ENCODE measurements at places on chromosomes 1 and 21.

GRCh38 chr1:234970401-234970730 lies 158.3 kb downstream of the TOMM20 start:
- DNase-seq, result no peak

GRCh38 chr1:89540406-89540970 lies 15.9 kb downstream of the LRRC8B start:
- DNase-seq, result no peak

- no peak for DNase-seq
Measured at GRCh38 chr1:153395776-153396175, 4.9 kb upstream of the S100A8 start.

- no peak for DNase-seq
Measured at GRCh38 chr1:42947117-42947516, 11.6 kb downstream of the SLC2A1 start.

DNA sequence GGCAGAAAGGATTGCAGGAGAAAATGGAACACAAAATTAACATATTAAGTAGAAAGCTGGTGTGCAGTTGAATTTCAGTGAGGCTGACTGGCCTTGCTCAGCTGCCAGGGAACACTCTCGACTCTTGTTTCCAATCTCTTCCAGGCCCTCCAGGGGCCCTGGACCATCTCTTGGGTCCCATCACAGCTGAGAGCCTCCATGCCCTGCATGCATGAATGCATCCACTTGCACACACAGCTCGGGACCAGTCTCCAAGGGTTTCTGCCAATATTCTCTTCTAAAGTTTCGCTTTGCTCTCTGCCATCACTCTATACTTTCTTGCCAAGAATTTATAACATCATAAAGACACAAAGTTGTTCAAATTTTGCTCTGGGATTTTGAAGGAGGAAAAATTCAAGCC lies 200.3 kb downstream of the DSCAM start:
- no peak for DNase-seq
